Activated CD8-positive, alpha-beta memory T cell treated with anti-CD3 and anti-CD28 coated beads for 36 hours (primary cell): ENCODE measurements at places on chromosomes 13 and 19. TPM values are rescaled to one million over a fixed set of nuclear protein-coding genes. Genes with fewer than 3 reads are reported as not detected.

Gene C19orf81
- 0.44 TPM for total RNA-seq

Gene SNRPD2
- 777 TPM for total RNA-seq

Gene PALM3
- total RNA-seq = not detected

Gene KRTDAP
- total RNA-seq = not detected

Gene SLC25A41
- 0.48 TPM for total RNA-seq

Gene FAM216B
- not detected for total RNA-seq

Gene IZUMO2
- total RNA-seq = not detected

Gene ZNF554
- 1.7 TPM for total RNA-seq

Gene NLRP4
- total RNA-seq = not detected

Gene CD209
- total RNA-seq = not detected

Gene ERICH4
- total RNA-seq = not detected

Gene RNF225
- 0.99 TPM for total RNA-seq

Gene ZNF560
- total RNA-seq = not detected

Gene FZR1
- total RNA-seq = 33.1 TPM

Gene SULT2A1
- total RNA-seq = not detected

Gene NUFIP1
- total RNA-seq = 11.0 TPM

Gene ZNF98
- not detected for total RNA-seq

Gene CACNG6
- not detected for total RNA-seq

Gene ARL11
- total RNA-seq = 0.34 TPM

Gene PPP2R1A
- total RNA-seq = 231 TPM
